NCI-H2107 (cell line): ENCODE measurements at places on chromosomes 3 and 15.

DNA sequence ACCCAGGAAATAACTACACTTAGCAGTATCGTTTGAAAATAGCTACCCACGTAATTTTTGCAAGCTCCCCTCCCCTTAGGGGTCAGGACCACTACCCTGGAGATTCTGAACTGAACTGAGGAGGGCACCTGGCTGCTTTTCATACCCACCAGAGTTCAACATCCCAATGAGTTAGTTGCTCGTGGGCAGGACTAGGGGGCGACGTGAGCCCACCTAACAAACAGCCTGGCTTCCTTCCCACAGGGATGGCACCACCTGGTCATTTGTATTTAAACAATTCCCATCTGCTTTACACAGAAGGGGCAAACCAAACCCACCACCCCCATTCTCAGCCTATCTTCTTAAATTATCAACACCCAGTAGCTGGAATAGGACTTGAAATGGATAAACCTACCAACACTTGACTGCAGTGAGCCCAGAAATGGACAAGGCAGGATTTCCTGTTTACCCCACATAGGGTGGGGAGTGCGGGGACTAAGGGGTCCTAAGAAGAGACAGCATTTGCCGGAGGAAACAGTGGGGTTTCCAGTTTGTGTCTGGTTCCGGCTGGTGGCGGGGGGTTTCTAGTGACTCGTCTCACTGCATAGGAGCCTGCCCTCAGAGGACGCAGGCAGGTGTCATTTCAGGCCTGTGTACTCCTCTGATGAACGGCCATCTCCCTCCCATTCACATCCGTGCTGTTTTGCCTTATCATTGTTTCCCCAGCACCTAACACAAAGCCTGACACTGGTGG, 11.6 kb upstream of the VGLL4 start:
- DNase-seq: no peak

DNA sequence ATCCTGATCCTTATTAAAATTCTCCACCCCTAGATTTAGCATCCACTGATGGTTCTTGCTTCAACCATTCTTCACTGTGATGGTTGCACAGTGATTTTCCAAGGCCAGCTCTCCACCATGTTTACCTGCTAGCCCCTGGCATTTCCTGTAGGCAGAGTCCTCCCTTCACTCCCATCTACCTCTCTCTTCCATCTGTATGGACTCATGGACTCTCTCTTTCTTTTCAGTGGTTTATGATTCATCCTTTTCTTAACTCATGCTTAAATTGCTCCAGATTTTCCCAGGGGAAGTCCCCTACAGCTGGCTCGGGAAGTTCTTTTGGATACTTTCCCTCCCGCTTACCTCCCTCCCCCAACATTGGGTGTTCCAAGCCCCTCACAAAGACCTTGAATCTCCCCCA, 18.7 kb downstream of the TGM4 start:
- DNase-seq: no peak

GRCh38 chr15:76972389-76973361, 22.3 kb upstream of the PSTPIP1 start:
- DNase-seq: no peak

- no peak for DNase-seq
Observed at GRCh38 chr15:57045741-57046382, 127.4 kb downstream of the TCF12 start.

DNA sequence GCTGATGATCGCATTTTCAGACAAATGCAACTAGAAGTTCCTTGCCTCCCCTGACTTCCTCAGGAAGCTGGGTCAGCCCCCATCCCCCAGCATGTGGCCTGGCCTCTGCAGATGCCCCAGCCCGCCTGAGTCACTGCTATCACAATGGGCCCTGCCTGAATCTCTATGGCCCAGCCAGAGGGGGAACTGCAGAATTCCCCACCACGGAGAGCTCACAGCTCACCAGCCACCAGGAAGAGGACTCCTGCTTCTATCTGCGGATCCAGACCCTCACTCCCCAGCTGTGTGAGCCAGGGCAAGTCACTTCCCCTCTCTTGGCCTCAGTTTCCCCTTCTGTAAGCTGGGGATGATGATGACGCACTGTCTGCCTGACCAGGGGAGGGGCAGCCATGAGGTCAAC, 6.9 kb downstream of the PLXND1 start:
- no peak for DNase-seq

- DNase-seq: no peak
Observed at GRCh38 chr3:105608623-105609022, 241.9 kb downstream of the ALCAM start.

GRCh38 chr3:159795681-159796175, 192.9 kb upstream of the IL12A start:
- no peak for DNase-seq

DNA sequence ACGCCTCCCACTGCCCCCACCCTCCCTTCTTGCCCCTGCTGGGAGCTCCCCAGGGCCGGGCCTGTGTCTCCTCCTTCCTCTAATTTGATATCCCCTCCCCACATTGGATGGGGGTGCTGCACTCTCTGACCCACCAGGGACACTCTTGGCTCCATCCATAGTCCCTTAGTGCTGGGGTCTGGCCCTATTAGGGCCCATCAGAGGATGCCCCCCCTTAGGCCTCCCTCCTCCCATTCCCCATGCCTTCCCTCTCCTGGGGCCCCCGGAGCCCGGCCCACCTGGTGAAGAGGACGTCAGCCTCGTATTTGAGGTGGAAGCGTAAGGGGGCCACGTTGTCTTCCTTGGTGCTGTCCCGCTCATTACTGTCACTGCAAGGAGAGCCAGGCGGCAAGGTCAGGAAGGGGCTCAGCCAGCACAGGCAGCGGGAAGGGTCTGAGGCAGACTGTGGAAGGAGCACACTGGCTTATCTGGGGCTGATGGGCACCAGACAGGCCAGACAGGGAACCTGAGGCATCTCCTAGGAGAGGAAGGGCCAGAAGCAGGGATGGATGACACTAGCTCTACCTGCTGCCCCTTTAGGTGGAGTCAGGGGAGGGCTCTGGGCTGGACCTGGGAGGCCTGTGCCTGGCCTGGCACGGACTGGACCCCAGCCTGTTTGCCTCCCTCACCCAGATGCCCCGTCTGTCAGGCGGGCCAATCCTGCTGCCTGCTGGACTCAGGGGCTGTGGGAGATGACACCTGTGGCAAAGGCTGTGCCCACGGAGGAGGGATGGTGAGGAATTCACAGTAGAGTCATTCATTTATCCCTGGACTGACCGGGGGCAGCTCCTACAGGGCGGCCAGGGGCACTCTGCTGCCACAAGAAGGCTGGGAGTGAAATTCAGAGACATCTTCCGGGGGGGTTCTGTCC, 36.2 kb downstream of the FEM1B start:
- no peak for DNase-seq

DNA sequence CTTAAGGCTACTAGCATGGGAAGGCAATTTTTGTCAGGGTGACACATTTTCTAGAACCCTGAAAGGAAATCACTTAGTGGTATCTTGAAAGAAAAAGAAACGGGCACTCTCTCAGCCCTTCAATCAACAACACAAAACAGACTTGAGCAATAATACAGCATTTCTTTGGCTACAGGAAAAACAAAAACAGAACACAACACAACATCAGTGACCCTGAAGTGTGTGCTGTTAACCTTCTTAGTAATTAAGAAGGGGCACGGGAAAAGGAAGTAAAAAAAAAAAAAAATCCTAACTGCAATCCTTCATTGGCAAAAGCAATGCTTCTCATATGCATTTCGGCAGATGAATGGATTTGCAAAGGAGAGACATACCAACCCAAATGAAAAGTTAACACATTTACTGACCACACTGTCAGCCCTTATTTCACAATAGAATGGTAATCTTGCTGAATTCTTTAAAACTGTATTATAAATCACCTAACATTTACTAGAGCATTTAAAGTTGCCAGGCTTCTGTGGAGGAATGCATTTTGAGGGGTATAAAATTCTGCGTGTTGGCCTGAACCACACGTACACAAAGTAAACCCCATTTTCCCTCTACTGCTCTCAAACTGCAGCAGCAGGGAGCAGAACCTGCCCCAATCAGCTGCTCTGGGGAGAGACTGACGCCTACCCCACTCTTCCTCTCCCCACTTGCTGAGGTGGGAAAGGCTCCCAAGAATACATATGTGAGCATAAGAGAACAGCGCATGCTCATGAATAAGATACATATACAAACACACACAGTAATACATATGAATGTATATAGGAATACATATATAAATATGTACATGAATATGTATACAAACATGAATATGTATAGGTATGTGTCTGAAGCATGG, 198.5 kb downstream of the FOXP1 start:
- no peak for DNase-seq

- no peak for DNase-seq
Observed at GRCh38 chr3:14877469-14877868, 58.7 kb downstream of the FGD5 start.

GRCh38 chr3:177357352-177358090, 160.2 kb upstream of the TBL1XR1 start:
- no peak for DNase-seq

- no peak for DNase-seq
Observed at GRCh38 chr3:122066331-122067213, 11.4 kb downstream of the CD86 start.

- no peak for DNase-seq
Observed at GRCh38 chr15:63870043-63870394, 36.3 kb upstream of the HERC1 start.

DNA sequence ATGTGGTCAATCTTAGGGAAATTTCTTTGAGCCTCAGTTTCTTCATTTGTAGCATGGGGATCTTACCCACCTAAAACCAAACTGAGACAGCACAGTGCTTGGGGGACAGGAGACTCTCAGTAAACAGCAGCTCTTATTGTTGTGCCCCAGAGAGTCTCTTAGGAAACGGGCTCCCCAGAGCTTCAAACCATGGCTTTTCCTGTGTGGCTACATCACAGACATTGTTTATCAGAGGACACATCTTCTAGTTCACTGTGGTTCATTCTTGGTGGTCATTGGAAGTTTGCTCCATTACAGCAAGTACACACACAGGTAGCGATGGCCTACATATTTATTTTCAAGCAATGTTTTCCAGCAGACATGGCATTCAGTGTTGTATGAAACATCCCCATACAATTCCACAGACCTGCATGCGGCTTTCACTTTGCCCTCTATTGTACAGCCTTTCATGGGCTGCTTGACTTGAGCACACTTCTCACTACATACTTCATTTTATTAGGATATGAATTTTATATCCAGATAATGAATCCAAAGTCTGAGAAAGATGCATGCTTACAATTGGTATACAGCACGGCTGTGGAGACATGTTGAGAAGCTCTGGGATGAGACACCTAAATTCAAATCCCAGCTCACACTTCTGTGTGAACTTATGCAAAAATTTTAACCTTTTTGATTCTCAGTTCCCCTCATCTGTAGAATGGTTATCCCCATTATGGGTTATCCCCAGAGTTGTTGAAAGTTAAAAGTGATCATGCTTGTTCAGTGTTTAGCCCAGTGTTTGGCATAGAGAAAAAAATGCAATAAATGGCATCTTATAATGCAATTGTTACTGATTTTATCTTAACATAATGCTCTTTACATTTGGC, 84.8 kb upstream of the ICE2 start:
- DNase-seq: no peak

DNA sequence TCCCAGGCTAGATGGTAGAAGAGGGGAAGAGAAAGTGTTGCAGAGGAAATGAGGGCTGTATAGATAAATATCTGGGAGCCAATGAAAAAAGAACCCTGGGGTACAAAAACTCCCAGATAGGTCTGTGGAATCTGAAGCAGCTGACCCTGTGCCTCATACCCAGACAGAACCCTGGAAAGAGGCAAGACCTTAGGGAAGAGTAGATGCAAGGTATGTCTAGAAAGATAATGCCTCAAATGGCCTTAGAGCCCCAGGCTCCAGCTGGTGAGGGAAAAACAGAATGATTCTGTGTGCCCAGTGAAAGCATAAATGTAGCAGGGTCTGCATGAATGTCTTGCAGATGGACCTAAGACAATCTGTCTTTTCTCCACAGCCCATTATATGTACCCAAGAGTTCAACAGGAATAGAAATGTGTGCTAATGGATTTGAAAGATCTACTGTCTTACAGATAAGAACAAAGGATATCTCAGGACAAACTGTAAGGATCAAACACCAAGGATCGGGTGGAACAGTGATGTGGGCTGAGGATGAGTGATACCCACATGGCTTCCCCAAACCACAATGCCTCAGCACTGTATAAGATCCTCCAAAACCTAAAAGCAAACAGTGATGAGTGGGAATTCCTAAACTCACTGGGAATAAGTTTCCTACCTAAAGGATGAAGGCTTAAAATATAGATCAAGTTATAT, 58.8 kb downstream of the NCEH1 start:
- DNase-seq: no peak

- DNase-seq: no peak
Observed at GRCh38 chr15:60721707-60722106, 242.8 kb upstream of the ICE2 start.

DNA sequence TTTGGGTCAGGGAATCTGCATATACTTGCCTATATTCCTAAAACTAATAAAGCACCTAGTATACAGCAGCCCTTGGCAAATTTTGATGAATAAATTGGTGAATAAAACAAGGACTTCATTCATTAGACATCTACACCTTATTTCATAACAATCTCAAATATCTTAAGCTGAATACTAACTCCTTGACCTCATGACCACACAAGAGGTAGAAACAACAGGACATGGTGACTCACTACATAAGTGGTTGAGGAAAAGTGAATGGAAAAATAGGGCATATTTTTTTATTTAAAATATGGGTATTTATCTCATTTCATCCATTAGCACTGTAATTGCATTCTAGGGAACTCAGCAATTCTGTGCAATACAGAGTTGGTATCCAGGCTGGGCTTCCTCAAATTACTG, 7.8 kb upstream of the STAC start:
- DNase-seq: no peak

GRCh38 chr15:56883088-56883487, 35.4 kb upstream of the TCF12 start:
- no peak for DNase-seq

DNA sequence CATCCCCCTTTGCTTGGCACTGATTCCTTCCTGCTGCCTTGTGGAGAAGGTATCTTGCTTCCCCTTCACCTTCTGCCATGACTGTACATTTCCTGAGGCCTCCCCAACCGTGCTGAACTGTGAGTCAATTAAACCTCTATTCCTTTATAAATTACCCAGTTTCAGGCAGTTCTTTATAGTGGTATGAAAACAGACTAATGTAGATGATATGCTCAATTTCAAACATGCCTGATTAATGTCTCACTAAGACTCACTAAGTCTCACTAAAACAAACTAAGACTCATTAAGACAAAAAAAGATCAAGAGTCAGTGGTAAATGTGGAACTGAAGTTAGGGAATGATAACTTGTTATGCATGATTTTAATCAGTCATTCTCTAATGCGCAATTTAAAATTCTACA, 606.6 kb downstream of the RBMS3 start:
- no peak for DNase-seq

- no peak for DNase-seq
Observed at GRCh38 chr3:126057501-126057819, 26.5 kb downstream of the SLC41A3 start.
